ENCODE measurements at places on chromosomes 12 and 14.

DNA sequence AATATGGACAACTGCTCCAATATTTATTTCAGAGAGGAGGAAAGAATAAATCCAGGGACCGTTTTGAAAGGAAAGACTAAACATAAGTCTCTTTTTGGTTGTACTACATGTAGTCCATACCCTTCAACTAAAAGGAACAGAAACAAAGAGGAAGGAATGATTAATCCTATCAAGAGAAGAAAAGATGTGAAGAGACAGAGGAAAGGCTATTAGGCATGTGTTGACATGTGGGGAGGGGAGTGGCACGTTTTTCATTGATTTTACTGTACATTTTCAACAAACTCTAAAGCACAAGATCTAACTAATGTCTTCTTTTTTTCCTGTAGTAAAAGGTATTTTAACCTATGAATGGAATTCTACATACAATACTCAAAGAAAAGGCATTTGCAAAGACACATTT, 85.6 kb downstream of the NAV3 start:
- DNase-seq: no peak

- no peak for DNase-seq
Measured at GRCh38 chr12:79929065-79929464, 5.8 kb downstream of the PPP1R12A start.

DNA sequence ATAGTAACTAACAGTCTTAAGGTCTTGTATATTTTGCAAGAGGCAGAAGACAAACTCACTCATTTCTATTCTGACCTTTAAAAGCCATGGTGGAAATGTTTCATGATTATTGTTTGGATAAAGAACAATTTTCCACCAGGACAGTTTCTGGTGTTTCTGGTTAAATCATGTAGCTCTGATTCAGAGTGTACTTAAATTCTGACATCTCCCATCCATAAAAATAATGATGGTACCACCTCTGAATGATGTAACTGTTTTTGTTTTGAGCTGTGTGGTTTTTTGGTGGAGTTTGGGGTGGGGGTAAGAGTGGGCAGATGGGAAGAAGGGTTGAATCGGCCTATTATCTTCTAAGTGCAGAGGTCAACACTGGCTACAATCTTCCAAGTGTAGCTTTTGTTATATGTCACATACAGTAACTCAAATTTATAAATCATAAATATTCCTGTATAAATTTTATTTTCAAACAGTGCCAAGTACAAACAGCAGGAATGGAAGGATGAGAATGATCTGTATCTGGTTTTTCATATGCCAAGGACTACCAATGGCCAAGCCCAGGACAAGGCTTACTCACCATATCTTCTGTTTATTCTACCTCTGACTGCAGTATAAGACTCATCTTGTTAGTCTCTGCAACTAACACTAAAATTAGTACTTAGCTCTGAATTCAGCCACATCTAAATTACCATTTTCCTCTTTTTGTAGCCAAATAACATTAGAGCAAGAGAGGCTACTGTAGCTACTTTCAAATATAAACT, 108.7 kb downstream of the BCAT1 start:
- no peak for DNase-seq

DNA sequence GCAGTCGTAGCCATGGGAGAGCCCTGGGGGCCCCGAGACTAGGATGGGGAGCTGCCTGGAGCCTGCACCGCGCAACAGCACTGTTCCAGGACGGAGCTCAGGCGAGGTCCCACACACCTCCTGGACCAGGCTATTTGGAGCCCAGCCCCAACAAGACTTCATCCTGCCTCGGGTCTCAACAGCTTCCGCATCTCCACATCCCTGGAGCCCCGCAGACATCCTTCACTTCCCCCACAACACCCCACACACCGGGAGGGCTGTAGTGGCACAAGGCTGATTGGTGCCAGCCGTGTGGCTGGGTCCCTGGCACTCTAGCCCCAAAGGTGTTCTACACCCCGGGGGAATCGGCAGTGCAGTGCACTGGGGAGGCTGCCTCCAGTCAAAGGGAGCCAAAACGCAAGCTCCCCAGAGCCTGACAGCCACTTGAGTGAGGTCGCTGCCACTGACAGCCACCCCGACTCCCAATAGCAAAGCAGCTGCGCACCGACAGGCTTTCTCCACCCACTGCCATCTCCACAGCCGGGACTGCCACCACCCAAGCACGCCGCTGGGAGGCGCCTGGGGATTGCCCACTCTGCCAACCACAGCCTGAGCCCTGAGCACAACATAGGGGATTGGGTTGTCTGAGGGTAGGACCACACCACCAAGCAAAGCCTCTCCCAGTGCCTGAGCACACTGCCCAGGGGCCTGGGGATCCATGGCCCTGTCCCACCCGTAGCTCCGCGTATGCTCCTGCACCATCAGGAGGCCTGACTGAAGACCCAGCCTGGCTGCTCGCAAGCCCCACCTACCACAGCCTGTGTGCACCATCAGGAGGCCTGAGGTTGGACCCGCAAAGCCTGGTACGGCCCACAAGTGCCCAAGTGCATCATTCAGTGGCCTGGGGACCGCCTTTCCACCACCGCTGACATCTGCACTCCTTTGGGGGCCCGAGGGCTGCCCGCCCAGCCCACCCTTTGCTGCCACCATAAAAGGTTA, 13.2 kb upstream of the KLRF1 start:
- no peak for DNase-seq

GRCh38 chr12:76183459-76184186, 99.1 kb upstream of the NAP1L1 start:
- no peak for DNase-seq

- no peak for DNase-seq
Measured at GRCh38 chr14:69669375-69669774, 58.0 kb downstream of the SUSD6 start.

Data from NCI-H2029 (cell line).